Stimulated activated CD4-positive, alpha-beta T cell treated with anti-CD3 and anti-CD28 coated beads, Interleukin-2, amount 100 ng/mL, for 24 hours (primary cell): ENCODE measurements at places on chromosomes 7 and 10.

DNA sequence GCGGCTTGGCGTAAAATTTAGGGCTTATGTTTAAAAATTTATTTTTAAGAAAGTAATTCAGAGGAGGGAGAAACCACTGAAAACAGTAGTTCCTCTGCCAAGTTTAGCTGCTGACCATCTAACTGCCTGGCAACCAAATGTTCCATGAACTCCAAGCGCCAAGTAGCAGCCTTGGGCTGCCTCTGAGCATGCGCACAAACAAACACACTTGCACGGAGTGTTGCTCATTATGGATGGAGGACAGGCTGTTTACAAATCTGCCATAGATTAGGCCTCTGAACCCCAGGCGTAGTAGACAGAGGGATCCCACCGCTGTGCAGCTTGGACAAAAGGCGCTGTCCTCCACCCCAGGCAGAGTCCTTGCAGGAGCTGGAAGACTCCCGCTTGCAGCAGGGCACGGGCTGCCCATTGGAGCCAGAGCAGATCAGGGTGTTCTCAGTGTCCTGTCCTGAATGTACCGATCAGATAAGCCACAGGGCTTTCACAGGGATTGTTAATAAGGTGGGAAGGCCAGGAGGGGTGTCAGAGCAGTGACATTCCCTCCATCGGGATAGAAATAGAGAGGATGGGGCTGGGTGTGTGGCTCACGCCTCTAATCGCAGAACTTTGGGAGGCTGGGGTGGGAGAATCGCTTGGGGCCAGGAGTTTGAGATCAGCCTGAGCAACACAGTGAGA is 47.7 kb upstream of the LYZL1 start:
- no peak for DNase-seq

GRCh38 chr7:142808802-142809583 is 38.2 kb downstream of the PRSS2 start:
- peak; percentile 91 for DNase-seq

- DNase-seq: no peak
Measured at GRCh38 chr10:10223131-10223530, 794.5 kb upstream of the CELF2 start.

- no peak for DNase-seq
Measured at GRCh38 chr10:112789248-112789647, 160.8 kb upstream of the TCF7L2 start.

- DNase-seq: no peak
Measured at GRCh38 chr7:159117366-159118196, 27.1 kb downstream of the VIPR2 start.

DNA sequence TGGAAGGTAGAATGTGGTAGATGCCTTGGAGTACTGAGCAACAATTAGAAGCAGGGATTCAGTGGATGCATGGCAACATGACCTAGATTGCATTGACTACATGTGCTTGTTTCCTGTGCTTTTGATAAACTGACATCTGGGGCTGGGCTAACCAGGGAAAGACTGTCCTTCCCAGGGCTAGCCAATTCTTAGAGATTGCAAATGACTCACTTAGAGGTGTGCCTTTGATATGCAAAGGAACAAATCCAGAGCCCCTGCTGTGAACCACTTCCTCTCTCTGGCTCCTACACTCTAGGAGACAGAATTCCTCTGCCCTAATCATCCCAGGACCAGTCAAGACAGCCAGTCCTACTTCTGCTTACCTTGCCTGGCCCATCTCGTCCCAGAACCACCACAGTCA is 651.5 kb downstream of the LRMDA start:
- no peak for DNase-seq

DNA sequence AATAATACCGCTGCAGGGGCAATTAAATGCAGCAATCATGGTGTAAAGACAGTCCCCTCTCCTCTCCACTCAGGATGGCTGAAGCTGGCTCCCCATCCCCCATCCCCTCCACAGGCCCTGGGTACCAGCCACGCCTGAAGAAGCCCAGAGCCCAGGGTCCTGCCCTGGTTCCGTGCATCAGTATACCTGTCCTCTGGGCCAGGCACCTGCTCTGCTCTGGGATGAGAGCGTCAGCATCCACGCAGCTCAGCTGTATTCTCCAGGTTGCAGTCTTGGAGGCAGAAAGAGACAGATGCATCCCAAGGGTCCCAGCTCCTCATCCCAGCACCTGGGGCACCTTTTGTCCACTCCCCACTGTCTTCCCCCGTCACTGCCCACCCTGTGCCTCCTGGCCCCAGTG is 233.8 kb downstream of the TCERG1L start:
- no peak for DNase-seq

DNA sequence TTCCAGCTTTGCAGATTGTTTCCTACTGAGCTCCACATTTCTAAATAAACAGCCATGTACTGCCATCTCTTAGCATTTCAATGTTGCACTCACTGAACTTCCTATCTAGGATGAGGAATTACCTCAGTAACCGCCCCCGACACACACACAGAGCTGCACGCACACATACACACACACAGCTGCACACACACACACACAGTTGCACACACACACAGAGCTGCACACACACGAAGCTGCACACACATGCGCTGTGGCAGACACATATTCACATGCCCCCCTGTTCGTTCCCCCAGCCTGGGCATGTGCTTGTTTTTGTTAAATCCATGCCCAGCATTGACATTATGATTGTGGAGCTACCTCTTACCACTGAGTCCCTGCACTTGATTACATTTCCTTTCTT is 39.6 kb upstream of the CNPY1 start:
- no peak for DNase-seq

- DNase-seq: no peak
Measured at GRCh38 chr7:17528636-17529035, 230.2 kb downstream of the AHR start.

- no peak for DNase-seq
Measured at GRCh38 chr10:63889803-63890202, 368.6 kb downstream of the REEP3 start.

DNA sequence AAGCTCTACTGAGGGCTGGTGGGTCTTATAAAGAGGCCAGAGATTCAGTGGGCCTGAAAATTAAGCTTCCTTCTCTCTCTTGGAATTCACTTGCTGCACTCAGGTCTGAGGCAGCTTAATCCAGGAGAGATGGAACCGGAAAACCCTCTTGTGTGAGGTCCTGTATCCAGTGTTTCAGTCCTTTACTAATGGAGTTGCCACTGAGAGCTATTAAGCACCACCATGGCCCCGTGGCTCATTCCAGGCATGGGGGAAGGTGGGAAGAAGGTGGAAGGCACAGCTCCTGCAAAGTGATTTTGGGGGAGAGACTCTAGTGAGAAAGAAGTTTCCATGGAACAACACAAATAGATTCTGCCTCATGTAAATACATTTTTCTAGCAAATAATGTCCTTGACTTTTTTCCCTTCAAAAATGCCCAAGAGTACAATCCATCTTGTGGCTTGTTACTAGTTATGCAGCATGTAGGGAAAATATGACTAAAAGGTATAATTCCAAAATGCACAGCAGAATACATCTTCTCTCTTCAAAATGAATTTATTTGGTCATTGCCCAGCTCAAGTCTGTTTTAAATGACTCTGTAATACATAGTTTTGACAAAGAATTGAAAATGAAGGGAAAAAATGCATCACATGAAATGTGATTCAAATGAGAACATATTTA is 46.7 kb upstream of the FOXI2 start:
- DNase-seq: no peak

DNA sequence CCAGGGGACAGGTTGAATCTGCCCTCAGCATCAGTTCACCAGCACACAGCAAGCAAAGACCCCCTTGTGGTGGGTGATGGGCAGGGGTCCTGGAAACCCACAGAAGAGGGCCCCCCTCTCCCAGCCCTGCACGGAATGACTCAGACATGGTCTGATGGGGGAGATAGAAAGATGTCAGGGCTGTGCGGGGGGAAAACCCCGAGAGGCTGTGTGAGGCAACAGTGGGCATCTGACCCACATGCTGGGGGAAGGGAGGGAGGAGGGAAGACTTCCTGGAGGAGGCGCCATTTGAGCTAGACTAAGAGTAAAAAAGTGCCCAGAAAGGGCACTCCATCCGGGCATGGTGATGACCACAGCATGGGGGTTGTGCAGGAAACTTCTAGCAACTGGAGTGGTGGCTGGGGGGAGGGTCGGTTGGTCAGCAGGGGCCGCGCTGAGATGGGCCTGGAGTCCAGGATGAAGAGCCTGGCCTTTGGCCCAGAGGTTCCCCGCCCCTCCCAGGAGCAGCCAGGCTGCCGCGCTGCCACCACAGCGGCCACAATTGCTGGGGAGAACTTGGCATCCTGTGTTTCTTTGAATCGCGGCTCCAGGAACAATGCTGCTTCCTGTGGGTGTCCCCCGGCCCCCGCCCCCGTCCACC is 2.5 kb downstream of the LFNG start:
- peak; percentile 74 for DNase-seq

GRCh38 chr10:77593771-77594470 is 43.7 kb downstream of the KCNMA1 start:
- DNase-seq: no peak

DNA sequence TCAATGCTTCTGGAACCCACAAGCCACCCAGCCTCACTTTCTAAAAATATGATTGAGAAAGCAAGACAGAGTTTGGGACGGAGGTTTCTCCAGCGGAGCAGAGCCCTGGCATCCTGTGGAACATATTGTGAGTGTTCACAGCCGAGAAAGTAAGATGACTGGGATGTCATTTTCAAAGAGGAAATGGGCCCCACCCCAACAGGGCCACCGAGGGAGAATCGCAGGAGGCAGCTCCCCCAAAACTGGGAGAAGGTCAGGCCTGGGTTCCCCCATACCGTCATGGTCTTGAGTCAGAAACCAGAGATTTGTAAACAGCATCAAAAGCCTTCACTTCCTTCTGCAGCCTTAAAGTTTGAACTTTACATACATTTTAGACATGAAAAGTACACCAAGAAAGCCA is 560.0 kb downstream of the PTPRN2 start:
- no peak for DNase-seq

- no peak for DNase-seq
Measured at GRCh38 chr7:139362981-139363380, 3.3 kb downstream of the LUC7L2 start.

GRCh38 chr7:50812841-50813475 is 30.3 kb upstream of the GRB10 start:
- DNase-seq: no peak

DNA sequence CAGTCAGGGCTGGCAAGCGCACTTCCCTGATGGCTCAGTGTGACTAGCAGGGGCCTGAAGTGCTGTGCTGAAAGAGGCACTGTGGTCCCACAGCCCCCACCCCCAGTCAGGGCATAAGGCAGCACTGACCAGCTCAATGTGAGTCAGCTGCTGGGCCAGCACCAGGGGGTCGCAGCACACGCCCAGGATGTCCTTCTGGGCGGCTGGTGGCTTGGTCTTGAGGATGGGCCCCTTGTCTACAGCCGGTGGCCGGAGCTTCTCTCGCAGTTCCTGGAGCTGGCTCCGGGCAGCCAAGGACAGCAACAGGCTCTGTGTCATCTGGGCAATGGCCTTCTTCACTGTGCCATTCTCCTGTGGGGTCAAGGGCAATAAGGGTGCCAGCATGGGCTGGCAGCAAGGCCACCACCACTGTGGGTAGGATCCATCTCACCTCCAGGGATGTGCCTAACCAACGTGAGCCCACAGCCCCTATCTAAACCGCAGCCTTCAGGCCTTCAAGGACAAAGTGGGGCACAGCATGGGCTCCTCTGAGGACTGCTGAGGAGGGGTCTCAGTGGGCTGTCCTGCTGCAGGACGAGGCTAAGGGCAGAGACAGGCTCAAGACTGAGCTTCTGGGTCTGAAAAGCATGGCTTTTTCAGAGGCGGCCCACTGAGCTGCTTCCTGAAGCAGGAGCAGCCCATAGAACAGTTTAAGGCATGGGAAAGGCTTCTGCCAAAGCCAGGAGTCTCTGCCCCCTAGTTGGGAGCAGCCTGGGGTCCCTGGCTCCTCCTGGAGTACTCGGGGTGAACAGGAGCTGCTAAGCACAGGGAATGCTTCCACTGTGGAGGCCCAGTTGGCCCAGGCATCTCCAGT is 62.5 kb downstream of the CSGALNACT2 start:
- DNase-seq: no peak
